ENCODE measurements at places on chromosomes 16 and 17.

- no peak for DNase-seq
Measured at GRCh38 chr16:81514568-81515258, 70.1 kb downstream of the CMIP start.

GRCh38 chr17:64075913-64076312 lies 54.0 kb downstream of the ERN1 start:
- DNase-seq = no peak

DNA sequence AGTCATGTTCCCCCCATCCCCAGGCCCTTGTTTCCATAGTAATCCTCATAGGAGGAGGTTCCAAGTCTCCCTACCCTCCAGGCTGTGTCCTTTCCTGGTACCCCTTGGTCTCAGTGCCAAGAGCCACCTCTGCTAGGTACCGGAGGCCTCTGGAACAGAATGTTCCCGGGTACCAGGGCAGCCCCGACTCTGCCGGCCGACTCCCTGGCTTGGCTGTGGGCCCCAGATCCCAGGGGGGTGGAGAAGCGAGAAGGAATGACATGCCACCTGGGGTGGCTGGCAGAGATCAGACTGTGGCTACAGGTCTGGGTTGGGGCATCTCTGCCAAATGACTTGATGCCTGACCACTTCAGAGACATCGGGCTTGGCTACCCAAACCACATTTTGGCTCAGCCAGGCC lies 3.6 kb downstream of the STAC2 start:
- no peak for DNase-seq

- no peak for DNase-seq
Measured at GRCh38 chr17:53061446-53061845, 761.3 kb upstream of the KIF2B start.

GRCh38 chr17:57704448-57704847 lies 40.7 kb downstream of the CCDC182 start:
- DNase-seq = no peak

- DNase-seq = no peak
Measured at GRCh38 chr17:8609910-8610309, 20.6 kb downstream of the MYH10 start.

GRCh38 chr16:27841061-27841801 lies 222.3 kb downstream of the GSG1L start:
- DNase-seq = no peak

GRCh38 chr16:11236461-11237254 lies 19.3 kb downstream of the SOCS1 start:
- DNase-seq = peak; percentile 18

All from HCEC 1CT (cell line).